Neural progenitor cell (in vitro differentiated cells): ENCODE measurements at places on chromosomes 4 and X.

DNA sequence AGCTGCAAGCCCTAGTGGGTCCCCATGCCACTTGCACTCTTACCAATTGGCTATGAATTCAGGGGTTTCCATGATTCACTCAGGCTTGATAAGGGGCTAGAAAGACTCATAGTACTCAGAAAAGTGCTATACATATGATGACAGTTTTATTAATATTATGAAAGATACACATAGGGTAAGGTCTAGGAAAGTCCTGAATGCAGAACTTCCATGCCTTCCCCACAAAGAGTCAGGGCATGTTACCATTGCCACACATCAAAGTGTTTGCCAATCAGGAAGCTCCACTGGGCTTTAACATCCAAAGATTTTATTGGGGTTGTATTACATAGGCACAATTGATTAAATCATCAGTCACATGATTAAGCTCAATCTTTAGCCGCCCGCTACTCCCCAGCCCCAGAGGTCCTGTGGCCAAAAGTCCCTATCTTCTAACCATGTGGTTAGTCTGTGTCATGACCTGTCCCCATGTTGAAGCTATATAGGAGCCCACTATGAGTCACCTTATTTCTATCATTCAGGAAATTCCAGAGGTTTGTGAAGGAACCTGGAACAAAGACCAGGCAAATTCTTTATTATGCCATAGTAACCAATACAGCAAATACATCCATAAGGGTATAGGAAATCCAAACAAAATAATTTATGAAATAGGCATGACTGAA lies 635.6 kb downstream of the STPG2 start:
- no peak for DNase-seq

DNA sequence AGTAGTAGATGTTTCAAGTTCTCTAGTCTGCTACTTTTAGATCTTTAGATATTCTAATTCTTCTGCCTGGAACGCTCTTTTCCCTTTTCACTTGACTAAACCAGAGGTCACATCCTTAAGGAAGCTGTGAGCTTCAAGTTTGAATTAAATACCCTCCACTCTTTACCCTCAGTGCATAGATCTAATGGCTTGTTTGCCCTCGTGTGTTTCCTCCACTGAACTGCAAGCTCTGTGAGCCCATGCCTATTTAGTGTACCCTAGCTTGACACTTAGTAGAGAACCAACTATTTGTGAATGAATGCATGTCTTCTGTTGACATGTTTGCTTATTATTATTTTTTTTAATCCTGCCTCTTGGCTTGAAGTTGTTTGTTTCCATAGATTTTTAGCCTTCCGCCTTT lies 138.3 kb downstream of the PDE5A start:
- DNase-seq: peak; percentile 28

DNA sequence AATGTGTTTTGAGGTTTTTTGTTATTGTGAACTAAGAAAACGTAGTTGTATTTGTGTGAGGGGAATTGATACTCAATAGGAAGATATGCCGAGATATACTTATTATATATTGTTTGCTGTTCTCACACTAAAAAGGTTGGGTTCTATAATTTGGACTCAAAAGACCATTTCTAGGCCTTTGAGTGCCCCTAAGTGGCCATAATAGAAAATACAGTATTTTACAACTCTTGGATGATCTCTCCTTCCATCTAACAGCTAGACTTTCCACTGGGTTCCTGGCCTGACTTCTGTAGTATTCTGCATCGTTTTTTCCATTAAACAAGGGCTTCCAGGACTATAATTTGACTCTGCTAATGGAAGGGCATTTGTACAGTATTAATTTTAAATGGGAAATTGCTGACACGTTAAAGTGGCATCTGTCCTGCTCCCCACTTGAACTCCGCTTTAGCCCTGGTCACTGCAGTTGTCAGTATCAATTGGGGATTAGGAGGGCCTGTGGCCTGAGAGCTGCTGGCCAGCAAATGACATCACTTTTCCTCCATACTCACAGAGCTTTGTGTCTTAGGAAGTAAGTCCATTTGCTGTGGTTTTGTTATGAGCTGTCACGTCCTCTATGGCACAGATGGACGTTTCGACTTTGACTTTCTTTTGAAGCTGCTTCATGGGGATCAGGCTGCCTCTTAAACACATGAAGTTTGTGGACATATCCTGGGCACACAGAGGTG lies 176.9 kb downstream of the SLIT2 start:
- DNase-seq: peak; percentile 3

GRCh38 chrX:51798701-51799100 lies 55.5 kb downstream of the GSPT2 start:
- no peak for DNase-seq

DNA sequence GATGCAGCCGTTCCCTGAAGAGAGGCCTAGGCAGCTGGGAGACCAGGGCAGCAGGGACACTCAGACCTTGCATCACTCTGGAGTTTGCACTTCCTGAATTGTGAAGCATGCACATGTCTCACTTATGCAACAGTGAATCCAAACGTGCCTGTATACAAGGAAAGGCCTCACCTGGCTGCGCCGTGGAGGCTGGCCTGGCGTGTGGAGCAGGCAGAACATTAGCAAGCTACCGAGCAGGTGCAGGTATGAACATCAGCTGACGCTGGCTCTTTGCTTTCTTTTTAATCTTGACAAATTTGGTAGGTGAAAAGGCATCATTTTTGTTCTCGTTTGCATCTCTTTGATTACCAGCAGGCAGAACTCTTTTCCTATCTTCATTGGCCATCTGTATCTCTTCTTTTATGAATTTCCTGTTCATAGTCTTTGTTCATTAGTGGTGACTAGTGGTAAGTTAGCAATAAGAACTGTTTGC lies 37.1 kb upstream of the IRAK1 start:
- no peak for DNase-seq

- DNase-seq: peak; percentile 61
These were observed 6.6 kb downstream of the TIMM17B start for GRCh38 chrX:48890934-48891401.

DNA sequence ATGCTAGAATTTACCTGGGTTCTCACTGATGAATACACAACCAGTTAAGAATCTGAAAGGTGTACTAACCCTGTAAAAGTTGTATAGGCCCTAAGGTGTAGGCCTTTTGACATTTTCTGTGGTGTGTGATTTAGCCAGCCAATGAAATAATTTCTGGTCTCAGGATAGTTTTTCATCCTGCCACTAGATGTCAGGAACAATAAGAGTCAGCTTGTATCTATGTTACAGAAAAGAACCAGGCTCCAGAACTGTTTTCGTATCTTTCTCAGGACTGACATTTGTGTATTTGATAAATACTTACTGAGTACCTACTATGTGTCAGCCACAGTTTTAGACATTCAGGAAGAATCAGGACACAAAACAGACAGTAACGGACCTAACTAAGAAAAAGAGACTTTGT lies 673.6 kb upstream of the TENM3 start:
- DNase-seq: peak; percentile 39

GRCh38 chrX:16187024-16187760 lies 19.9 kb downstream of the MAGEB17 start:
- DNase-seq: no peak

- DNase-seq: no peak
These were observed 17.8 kb downstream of the PLCXD1 start for GRCh38 chrX:298993-299392.

DNA sequence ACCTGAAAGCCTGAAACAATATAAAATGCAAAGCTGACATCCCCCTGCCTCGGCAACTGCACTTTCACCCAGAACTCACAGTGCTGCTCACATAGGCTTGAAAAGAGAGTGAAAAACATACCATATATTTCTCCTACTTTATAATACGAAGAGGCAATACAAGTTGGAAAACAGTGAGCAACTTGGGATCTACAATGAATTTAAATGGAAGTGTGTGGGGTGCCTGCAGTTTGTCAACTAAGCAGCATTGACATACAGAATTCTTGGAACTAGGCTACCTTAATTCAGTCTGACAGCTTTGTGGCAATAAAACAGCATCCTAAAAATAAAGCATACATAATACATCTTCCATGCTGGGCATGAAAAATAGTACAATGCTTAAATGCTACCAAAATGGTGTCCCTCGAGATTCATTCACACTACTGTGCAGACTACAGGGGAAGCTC lies 8.0 kb downstream of the GASK1B start:
- DNase-seq: no peak

GRCh38 chr4:75800972-75801371 lies 76.6 kb downstream of the USO1 start:
- DNase-seq: no peak
